Endothelial cell of coronary artery (primary cell): ENCODE measurements at places on chromosomes 1 and 21. TPM values are rescaled to one million over a fixed set of nuclear protein-coding genes. Genes with fewer than 3 reads are reported as not detected.

SLC25A34 gene
- 0.18 and 0.38 TPM in 2 replicates for total RNA-seq

ZFP69B gene
- total RNA-seq: 2.7 and 3.2 TPM in 2 replicates

AGO4 gene
- total RNA-seq: 14.0 and 17.5 TPM in 2 replicates

SLC16A4 gene
- total RNA-seq: 3.7 and 6.0 TPM in 2 replicates

FOXO6 gene
- 0.18 and 0.19 TPM in 2 replicates for total RNA-seq

KIF14 gene
- 3.8 and 9.0 TPM in 2 replicates for total RNA-seq

AMY1C gene
- not detected in 2 replicates for total RNA-seq

LCE2A gene
- total RNA-seq: not detected in 2 replicates

PTPN22 gene
- 1.0 and 3.7 TPM in 2 replicates for total RNA-seq
